HCT116 (cell line): ENCODE measurements at places on chromosomes 12 and 14. TPM values are rescaled to one million over a fixed set of nuclear protein-coding genes. Genes with fewer than 3 reads are reported as not detected.

DNA sequence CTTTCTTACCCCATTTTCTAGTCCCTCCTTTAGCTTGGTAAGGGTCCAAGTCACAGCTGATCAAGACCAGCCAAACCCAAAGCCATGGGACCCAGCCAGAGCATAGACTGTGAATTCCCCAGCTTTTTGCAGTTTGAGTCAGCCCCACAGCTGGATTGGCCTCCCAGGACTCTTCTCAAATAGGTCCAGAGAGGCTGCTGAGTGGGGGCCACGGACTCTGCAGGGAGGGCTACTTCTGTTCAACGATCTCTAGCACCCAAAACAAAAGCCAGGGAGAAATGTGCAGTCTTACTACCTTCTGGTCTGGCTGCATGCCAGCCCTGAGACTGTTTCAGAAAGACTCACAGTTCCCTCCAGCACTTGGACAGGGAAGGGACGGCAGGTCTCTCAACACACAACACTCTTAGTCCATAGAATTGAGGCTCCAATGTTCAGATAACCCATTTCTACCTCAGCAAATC, 1.6 kb downstream of the VDR start:
- no peak for DNase-seq

FAM181A gene
- not detected for total RNA-seq

MYO1H gene
- not detected for total RNA-seq

DNA sequence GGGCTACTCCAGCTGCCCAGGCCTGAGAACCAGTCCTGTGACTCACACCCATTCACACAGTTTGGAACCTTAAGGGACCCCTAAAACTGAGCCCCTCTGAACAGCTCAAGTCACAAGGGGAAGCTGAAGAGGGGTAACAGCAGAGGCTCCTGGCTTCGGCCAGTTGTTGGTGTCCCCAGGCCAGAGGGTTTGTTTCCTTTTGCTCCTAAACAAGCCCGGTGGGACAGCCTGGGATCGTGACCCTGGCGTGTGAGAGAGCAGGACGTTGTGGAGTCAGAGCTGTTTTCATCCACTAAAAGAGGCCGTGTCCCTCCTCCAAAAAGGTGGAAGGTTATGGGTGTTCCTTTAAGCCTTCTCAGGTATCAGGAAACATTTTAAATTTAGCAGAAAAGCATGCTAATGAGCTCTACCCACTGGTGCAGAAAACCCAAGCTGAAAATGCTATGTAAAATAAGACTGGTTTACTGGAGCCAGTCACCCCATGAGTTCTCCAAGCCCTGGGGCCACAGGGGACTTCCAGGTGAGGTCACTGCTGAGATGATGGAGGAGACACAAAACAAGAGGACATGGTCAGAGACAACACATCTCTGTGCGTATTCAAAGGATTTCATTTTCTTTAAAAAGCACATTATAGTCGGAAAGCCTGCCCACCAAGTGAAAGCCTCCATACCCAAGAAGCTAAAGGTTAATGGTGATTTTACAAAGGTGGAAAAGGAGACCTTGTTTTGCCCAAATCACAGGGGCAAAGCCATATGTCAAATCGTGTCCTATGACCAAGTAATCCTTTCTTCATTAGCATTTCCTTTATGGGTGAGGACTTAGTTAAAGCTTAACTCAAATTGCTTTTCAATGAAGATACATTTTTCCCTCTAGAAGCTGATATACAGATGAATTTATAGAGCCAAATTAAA, 14.1 kb downstream of the PRKAB1 start:
- DNase-seq: no peak

- no peak for DNase-seq
Measured at GRCh38 chr14:55239320-55239719, 31.9 kb upstream of the FBXO34 start.

DNA sequence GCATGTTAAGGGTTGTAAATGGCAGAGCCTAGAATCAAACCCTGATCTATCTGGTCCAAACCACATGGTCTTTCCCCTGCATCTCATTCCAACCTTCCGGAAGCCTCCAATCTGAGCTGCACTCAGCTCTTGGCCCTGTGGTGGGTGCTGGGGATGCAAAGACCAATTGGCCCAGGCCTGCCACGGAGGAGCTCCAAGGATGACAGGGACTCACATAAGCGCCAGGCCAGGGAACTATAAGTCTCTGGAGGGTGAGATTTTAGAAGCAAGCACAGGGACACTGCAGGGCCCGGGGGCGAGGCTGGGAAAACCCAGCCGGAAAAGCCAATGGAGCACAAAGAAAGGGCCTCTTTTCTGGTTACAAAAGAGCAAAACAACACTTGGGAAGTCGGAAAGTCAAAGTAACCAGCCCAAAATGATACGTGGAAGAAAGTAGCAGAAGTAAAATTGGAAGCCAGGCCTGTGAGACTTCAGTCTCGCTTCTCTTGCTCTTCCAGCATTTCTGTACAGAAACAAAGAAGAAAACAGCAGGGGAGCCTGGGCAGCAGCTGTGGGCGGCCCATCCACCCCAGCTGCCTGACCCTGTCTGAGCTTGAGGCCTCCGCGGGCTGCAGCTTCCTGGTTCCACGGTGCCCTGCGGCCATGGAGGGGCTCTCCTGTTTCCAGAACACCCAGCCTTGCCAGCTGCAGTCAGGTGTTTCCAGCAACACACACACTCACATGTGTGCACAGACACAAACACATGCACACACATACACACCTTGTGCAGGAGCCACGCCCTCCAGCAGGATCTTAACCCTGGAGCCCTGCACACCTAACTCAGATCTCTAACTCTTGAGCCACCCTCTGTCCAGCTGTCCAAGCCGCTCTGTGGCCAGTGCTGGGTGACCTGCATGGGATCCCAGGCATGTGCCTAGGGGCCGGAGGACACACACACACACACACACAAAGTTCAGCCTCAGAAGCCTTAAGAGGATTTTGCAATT, 178.2 kb downstream of the BCL11B start:
- no peak for DNase-seq

GRCh38 chr12:57431654-57432188, 878 bp upstream of the R3HDM2 start:
- DNase-seq: no peak

JPH4 gene
- total RNA-seq: 0.15 TPM

DNA sequence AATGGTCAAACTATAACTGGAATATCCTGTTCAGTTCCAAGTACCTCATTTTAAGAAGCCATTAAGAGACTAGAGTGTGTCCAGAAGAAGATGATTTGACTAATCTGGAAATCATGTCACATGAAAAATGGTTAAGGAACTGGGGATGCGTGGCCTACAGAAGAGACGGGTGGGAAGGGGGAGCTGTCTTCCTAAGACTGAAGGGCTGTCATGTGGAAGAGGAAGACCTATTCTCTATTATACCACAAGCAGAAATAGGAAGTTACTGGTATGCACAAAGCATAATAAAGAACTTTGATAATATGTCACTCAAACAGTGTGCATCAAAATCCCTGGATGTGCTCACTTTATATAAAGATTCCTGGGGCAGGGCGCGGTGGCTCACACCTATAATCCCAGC, 50.3 kb downstream of the HECTD4 start:
- DNase-seq: no peak

DNA sequence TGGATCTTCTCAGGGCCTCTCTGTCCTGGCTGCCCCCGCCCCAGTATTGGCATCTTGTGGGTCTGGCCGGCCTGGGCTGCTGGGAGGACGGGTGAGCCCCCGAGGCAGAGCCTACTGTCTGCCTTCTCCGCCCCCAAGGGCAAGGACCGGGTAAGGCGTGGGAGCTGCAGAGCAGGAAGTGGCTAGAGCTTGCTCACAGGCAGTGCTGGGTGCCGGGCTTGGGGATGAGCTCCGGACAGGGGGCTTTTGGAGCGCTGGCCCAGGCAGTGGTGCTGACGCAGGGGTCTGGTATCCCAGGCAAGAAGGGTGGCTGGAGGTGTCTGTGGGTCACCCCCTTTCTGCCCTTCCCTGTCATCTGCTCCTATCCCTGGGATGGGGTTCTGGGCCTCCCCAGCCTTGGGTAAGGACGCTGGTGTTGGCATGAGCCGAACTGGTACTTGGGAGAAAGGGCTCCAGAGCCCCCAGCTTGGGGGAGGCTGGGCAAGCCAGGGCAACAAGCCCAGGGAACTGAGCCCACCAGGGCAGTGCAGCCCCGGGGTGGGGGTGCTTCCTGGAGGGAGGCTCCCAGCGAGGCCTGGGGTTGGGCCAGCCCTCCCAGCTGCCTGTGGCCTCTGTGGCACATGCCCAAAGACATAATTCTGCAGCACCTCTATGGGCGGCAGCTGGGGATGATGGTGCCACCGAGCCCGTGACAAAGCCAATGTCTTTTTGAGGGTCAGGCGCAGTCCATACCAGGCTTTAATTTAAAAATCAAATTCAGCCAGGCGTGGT, 126.3 kb downstream of the KIF26A start:
- no peak for DNase-seq

TAS2R30 gene
- 1.5 TPM for total RNA-seq

- no peak for DNase-seq
Measured at GRCh38 chr14:47660158-47660557, 15.2 kb downstream of the MDGA2 start.

PRH2 gene
- not detected for total RNA-seq

DNA sequence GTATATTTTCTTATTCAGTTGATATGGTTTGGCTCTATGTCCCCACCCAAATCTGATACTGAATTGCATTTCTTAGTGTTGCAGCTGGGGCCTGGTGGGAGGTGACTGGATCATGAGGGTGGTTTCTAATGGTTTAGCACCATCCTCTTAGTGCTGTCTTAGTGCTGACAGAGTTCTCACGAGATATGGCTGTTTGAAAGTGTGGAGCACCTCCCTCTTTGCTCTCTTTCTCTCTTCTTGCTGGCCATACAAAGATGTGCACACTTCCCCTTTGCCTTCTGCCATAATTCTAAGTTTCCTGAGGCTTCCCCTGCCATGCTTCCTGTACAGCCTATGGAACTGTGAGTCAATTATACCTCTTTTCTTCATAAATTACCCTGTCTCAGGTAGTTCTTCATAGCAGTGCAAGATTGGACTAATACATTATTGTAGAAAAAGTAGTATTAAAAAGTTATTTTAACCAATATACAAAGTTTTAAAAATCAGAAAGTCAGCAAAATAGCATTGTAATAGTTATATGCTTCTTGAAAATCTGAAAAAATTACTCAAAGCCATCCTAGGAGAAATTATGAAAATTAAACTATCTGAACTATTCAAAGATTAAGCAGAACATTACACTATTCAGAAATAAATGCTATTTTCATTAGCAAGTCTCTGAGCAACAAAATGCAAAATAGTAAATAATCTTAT, 84.1 kb downstream of the PPP1R12A start:
- DNase-seq: no peak

DNA sequence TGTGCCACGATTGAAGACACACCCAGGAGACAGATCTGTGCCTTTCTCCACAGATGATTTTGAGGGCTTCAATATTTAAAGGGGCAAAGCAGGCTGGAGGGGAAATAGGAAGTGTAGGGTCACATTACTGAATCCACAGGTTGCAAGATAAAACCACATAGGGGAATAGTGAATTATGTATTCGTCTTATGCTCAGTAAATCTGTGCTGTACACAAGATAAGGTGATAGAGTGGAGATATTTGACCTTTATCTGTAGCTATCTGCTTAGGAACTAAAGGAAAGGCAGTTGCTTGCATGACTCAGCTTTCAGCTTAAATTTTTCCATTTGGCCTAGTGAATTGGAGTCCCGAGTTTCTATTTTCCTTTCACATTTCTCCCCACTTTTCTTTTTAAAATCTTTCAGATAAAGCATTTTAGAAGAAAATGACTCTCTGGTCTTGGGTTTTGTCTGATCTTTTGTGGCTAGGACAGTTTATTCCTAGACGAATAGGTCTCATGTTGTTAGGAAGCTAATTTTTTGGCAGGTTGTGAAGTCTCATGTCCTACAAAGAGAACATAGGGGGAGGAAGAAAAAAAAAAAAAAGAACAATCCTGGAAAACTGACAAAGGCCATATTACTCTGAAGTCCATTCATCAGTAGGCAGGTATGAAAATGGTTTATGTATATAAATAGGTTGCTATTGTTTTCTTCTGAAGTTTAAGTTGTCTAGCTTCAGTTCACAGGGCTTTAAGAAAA, 55.4 kb downstream of the FBXO33 start:
- DNase-seq: peak; percentile 8

DNA sequence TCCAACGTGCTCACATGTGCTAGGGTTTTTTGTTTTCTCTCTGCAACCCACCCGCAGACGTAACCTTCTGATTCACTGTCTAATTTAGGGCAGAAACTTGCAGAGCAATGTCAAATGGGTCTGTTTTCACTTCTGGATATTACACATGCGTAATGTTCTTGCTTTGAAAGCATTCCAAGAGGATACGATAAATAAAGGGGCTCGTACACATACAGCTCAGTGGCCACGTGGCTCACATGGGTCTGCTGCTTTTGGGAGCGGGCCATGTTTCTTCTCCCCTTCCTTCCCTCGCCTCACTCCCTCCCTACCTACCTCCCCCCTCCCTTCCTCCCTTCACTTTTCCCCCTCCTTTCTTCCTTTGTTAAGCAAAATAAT, 23.4 kb downstream of the CACNA1C start:
- no peak for DNase-seq

- DNase-seq: no peak
Measured at GRCh38 chr12:79115743-79116142, 251.2 kb downstream of the SYT1 start.

DNA sequence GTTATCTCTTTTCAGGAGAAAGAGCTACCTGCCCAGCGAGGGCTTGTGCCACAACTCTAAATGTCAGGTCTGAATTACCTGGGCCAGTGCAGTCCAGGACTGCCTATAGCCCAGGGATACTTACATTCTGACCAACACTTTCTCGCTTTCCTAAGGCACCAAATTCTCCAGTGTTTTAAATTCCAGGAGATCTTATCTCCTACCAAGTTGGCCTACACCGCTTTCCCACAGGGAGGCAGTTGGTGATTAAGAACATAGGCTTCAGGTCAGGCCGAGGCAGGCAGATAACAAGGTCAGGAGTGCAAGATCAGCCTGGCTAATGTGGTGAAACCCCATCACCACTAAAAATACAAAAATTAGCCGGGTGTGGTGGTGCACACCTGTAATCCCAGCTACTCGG, 41.1 kb downstream of the RPS29 start:
- DNase-seq: no peak

OR6C3 gene
- total RNA-seq: not detected

SLC39A2 gene
- not detected for total RNA-seq

DNA sequence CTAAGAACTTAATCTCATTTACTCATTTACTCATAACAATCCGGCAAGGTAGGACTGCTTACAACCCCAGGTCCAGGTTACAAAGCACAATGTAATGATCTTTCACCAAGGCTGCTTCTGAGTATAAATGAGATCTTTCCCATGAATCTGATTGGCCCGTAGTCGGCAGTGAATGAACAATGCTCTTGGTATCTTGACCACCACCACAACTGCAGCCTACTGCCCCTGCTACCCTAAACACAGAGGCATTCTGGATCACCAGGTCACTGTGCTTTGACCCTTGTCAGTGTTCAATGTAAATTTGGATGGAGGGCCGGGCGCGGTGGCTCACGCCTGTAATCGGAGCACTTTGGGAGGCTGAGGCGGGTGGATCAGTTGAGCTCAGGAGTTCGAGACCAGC, 15.9 kb downstream of the FAM181A start:
- DNase-seq: no peak

GRCh38 chr14:36052681-36053080, 123.8 kb downstream of the PTCSC3 start:
- no peak for DNase-seq

SIX6 gene
- total RNA-seq: not detected

TMEM132D gene
- total RNA-seq: not detected

SMCO3 gene
- total RNA-seq: not detected
